CD4-positive, alpha-beta memory T cell (primary cell): ENCODE measurements at places on chromosomes 13 and 19. TPM values are rescaled to one million over a fixed set of nuclear protein-coding genes. Genes with fewer than 3 reads are reported as not detected.

The SPACA4 gene
- polyA plus RNA-seq: not detected

The ERICH6B gene
- polyA plus RNA-seq: 0.39 TPM

The ZNF121 gene
- 4.2 TPM for polyA plus RNA-seq

The ONECUT3 gene
- not detected for polyA plus RNA-seq

The KMT5C gene
- 1.5 TPM for polyA plus RNA-seq

The PCDH20 gene
- polyA plus RNA-seq: not detected

The TDRD12 gene
- 0.37 TPM for polyA plus RNA-seq

The VMAC gene
- polyA plus RNA-seq: 5.6 TPM

The SHISA2 gene
- polyA plus RNA-seq: 0.32 TPM

The CLIP3 gene
- polyA plus RNA-seq: 1.5 TPM

The CEACAM16 gene
- polyA plus RNA-seq: not detected

The KLF1 gene
- polyA plus RNA-seq: not detected

The DAND5 gene
- not detected for polyA plus RNA-seq

The CACNG6 gene
- polyA plus RNA-seq: not detected

The IZUMO1 gene
- not detected for polyA plus RNA-seq

The ALG5 gene
- 74.4 TPM for polyA plus RNA-seq

The ZNF724 gene
- 1.9 TPM for polyA plus RNA-seq

The WDR62 gene
- polyA plus RNA-seq: not detected

The BEST2 gene
- not detected for polyA plus RNA-seq

The ZNF541 gene
- polyA plus RNA-seq: 0.09 TPM

The DNAJC15 gene
- 16.0 TPM for polyA plus RNA-seq

The VSIG10L gene
- not detected for polyA plus RNA-seq

The MAST3 gene
- polyA plus RNA-seq: 4.3 TPM

The IL17D gene
- polyA plus RNA-seq: not detected

The SHISA7 gene
- polyA plus RNA-seq: not detected

The DNAJB1 gene
- polyA plus RNA-seq: 824 TPM

The IRS2 gene
- polyA plus RNA-seq: 1.3 TPM

The RETN gene
- polyA plus RNA-seq: 0.94 TPM

The PIH1D1 gene
- 87.2 TPM for polyA plus RNA-seq

The ZNF835 gene
- polyA plus RNA-seq: 3.7 TPM

The FOXO1 gene
- polyA plus RNA-seq: 35.2 TPM

The ILF3 gene
- polyA plus RNA-seq: 103 TPM

The KLK12 gene
- polyA plus RNA-seq: not detected

The METTL21C gene
- not detected for polyA plus RNA-seq

The CCDC194 gene
- polyA plus RNA-seq: not detected

The RNF17 gene
- polyA plus RNA-seq: not detected

The SBSN gene
- not detected for polyA plus RNA-seq

The IRF3 gene
- polyA plus RNA-seq: 64.1 TPM

The CLDND2 gene
- not detected for polyA plus RNA-seq

The GAS6 gene
- 0.39 TPM for polyA plus RNA-seq

The TMEM150B gene
- polyA plus RNA-seq: not detected

The TSSK6 gene
- 2.0 TPM for polyA plus RNA-seq
